ENCODE measurements at places on chromosomes 4 and X.

DNA sequence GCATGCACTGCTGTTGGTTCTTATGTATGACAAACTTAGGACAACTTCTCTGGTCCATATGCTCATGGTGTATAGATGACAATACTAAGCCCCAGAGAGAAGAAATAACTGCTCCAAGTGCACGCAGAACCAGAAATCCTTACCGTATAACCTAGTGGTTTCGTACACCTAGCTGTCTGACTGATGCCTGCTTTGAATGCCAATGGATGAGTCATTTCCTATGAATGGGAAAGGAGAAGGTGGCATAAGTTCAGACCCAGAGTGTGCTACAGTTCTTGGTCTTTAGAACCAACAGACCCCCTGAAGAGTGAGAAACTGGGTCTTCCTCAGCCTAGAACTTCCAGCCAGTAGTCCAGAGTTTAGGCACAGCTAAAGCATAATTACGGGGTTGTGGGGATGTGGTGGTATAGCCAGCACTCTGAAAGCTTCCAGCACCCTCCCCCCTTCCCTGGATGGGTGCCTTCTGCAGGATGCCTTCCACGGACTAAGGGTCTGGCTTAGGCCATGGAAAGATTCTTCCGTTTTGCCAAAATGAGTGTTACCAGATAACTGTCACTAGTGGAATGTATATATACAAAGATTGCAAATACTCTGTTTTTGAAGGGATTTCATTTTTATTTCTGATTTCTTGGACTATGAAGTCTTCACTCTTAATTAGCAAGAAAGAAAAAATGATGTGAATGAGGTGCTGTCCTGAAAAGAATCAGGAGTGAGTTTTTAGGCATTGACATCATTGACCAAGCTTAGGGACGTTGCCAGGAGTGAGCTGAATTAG, 84.6 kb upstream of the PACRGL start:
- DNase-seq, result no peak

DNA sequence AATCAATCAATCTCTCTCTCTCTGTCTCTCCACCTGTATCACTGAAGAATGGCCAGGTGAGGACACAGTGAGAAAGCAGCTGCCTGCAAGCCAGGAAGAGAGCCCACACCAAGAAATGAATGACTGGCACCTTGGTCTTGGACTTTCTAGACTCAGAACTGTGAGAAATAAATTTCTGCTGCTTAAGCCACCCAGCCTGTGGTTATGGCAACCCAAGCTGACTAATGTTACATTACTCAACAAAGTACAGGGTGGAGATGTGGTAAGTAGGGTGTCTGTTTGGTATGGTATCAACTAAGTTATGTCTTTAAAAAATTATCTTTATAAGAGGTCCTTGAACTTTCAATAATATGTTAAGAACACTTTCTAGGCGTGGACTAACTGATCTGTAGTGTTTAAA, 159.3 kb downstream of the EPHA5 start:
- no peak for DNase-seq

- peak; percentile 96 for DNase-seq
Measured at GRCh38 chr4:26860922-26861433, 337 bp downstream of the STIM2 start.

GRCh38 chr4:56692576-56692975, 11.5 kb upstream of the HOPX start:
- no peak for DNase-seq

DNA sequence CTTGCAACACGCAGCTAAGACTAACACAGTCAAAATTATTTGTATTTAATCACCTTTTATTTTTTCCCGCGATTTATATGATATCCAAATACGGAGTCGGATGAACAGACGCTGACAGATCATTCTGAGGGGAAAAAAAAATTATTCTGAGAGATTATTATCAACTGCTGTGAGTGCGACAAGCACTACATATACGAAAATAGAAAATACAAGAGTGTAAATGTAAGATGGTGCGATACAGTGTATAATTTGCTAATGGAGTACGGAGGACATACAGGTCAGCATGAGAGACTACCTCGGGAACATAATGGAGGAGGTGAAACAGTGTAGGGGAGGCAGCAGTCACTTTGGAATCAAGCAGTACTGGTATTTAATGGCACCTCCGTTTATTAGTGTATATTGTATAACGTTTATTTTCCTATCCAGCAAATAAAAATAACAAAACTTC, 2.8 kb upstream of the LIN54 start:
- no peak for DNase-seq

GRCh38 chrX:16552546-16552945, 97.4 kb upstream of the S100G start:
- DNase-seq, result no peak

- no peak for DNase-seq
Measured at GRCh38 chr4:24517676-24518075, 66.7 kb downstream of the DHX15 start.

DNA sequence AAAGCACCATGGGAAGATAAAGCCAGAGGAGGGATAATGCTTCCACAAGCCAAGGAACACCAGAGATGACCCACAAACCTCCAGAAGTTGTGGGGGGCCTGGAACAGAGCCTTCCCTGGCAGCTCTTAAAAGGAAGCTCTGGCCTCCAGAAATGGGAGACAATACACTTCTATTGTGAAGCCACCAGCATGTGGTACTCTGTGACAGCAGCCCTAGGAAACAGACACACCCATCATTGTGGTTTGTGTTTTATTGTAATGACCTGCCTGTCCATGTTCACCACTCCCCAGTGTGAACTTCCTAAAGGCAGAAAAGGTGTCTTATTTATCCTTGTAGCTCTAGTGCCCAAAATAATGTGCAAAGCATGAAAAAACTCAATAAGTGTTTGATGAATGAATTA, 264.1 kb upstream of the GATB start:
- no peak for DNase-seq

Measured in right kidney (tissue), 9 donors.